Femur (tissue), 1 donor: ENCODE measurements at places on chromosomes 1 and 21.

DNA sequence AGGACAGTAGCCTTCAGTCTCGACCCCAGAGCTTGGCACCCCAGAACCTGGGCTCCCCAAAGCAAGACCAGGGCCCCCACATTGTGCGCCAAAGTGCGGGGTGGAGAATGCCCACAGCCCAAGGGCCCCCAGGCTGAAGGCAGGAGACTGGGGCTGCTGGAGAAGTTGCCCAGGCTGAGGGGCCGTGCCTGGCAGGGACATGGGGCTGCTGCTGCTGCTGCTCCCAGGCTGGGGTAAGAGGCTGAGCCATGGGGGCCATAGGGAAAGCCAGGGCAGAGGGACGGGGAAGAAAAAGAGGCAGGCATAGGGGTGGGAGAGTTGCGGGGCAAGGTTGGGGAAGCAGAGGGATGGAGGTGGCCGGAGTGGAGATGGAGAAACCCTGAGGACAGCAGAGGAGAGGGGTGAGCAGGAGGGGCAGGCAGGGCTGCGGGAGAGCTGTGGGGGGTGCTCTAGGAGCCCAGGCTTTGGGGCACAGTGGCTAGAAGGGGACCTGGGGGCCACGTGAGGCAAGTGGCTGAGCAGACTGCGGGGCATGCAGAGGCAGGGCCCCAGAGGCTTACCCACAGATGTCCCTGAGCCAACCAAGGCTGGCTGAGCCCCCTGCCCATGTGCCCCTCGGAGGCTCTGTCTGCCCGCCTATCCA lies 18.9 kb downstream of the SLC27A3 start:
- DNase-seq = no peak

DNA sequence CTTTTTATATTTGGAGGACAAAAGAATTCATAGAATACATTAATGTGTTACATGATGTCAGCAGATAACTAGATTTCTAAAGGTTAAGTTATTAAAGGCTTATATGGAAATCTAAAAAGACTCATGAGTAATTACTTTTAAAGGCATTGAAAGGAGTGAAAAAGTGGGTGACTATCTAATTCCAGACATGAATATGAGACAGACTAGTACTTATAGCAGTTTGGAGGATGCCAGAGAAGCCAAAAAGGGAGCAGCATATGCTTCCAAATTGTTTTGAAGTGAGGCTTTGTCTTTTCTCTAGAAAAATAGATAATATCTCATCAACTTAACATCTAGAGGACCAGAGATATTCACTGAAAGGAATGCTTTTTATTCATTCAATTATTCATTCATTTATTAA lies 275.5 kb upstream of the CACYBP start:
- no peak for DNase-seq

DNA sequence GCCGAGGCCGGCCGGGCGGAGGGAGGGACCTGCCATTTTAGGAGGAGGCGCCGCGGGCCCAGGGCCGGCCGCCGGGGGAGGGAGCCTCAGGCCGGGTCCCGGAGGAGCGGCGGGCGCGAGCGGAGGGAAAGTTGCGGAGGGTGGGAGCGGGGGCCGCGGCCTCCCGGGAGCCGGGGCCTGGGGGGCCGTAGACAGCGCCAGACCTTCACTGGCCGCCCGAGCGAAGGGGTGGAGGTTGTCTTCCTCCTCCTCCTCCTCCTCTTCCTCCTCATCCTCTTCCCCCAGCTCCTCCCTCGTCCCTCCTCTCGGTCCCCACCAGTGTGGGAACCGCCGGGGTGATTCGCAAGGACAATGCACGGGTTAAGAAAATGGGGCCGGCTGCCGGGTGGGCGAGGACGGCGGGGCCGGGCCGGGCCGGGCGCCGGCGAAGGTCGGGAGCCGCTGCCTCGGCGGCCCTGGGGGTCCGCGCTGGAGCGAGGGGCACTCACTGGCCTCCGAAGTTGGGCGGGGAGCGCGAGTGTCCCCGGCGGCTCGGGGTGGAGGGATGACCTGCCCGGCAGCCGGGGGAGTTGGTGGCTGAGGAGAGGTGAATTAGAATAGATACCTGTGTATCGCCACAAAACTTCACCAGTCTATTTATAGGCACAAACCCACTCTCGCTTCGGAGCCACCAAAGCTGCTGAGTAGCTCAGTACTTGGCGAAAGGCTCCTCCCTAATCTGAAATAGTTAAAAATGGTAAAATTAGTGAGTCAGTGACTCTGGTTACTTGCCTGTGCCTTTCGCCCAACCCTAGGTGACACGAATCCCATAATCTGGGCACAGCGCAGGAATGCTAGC lies 1.3 kb downstream of the DYRK1A start:
- peak; percentile 65 for DNase-seq

GRCh38 chr1:248802454-248802853 lies 23.3 kb downstream of the SH3BP5L start:
- DNase-seq = no peak

DNA sequence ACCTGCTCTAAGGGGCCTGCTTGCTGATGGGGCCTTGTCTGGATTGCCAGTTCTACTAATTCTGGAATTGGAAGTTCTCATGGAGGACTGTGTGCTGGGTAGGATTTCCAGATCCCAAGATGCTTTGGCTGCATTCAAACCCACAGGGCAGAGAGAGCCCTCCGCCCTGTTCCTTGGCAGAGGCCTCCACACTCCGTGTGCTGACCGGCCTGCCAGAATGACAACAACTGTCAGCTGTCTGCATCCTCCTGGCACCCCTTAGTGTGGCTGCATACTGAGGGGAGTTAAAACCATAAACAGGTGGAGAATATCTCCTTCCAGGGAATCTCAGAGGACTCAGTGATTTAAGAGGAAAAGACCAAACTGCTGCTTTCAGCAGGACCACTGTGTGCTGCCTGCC lies 60.7 kb downstream of the ADARB1 start:
- DNase-seq = peak; percentile 76

- no peak for DNase-seq
Observed at GRCh38 chr1:174967845-174968705, 31.7 kb upstream of the CACYBP start.

DNA sequence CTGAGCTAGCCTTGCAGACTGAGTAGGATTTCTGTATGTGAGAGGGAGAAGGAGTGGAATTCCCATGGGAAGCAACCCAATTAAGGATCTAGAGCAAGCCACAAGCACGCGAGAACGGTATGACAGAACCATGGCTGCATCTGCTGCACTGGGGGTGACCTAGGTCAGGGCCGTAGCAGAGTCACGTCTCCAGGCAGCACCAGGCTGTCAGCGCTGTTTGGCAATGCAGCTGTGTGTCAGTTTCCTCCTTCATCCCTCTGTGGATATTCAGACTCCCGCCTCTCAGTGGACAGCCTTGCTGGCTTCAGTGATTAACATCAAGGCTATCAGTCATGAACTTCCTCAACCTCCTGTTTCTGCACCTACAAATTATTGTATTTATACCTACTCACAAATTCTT lies 118.1 kb upstream of the PPP2R5A start:
- DNase-seq = peak; percentile 26

DNA sequence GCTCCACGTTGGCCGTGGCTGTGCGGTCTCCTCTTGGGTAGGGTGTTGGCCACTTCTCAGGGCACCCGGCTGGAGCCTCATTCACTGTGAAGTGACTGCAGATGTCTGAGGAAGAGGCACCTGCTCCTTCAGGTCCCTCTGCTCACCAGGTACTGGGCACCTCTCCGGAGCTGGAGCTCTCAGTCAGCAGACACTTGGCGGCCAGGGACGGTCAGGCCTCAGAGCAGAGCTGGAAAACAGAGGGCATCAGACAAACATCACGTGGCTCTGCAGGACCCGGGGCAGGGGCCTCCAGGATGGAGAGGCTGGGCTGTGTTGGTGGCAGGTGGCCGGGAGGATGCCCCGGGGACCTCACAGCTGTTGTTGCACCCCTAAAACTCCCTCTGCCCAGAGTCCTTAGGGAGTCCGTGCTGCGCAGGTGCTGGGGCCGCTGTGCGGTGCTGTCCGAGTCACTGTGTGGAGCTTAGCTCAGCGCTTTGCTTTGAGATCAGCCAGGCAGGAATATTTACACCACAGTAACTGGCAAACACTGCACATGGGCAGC lies 59.7 kb downstream of the SLX9 start:
- no peak for DNase-seq
